ENCODE measurements at places on chromosomes 16 and 17.
A peak's percentile ranks its signal among the peaks of the same experiment; 100 is the strongest.

DNA sequence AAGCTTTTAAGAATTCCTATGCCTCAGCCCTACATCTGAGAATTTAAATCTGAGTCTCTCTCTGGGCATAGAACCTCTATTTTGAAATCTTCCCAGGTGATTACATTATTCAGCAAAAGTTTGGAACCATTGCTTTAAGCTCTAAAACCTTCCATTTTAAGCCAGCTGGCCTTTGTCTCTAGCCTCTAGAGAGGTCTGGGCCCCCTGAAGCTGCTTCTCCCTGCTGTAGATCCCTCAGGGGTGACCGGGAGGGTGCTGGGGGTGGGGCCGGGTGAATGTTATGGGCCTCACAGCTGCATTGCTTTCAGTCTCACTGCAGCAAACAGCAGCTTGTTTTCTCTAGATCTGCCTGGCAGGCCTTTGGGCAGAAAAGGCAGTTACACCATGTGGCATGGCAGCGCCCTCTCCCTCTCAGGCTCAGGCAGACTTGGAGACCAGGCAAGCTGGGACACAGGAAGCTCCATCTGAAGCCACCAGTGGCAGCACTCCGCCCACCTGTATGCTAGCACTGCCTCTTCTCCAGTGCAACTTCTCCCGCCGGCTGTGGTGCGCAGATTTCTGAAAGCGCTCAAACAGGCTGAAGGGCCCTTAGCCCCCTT, 66.3 kb downstream of the MPRIP start:
- DNase-seq, result peak; percentile 75

DNA sequence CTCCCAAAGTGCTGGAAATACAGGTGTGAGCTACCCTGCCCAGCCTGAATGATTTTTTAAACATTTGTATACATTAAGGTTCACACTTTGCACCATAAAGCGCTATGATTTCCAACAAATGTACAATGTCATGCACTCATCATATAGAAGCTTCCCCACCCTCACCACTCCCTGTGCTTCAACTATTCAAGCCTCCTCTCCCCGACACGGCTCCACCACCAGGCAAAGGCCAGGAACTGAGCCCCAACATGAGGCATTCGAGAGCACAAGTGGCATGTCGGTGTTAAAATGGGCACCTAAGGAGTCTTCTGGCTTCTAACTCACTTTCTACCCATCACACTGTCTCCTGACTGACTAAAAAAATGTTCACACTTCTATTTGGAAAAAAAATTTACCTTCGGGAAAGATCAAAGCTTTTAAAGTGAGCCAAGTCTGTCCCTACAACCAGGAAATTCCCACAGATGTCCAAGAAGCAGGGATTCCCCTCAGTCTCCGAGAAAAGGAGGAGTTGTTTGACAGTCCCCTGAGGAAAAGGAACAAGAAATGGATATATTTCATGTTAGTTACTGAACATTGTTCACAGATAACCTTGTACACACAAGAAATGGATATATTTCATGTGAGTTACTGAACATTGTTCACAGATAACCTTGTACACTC, 37.7 kb downstream of the TMEM204 start:
- no peak for DNase-seq

DNA sequence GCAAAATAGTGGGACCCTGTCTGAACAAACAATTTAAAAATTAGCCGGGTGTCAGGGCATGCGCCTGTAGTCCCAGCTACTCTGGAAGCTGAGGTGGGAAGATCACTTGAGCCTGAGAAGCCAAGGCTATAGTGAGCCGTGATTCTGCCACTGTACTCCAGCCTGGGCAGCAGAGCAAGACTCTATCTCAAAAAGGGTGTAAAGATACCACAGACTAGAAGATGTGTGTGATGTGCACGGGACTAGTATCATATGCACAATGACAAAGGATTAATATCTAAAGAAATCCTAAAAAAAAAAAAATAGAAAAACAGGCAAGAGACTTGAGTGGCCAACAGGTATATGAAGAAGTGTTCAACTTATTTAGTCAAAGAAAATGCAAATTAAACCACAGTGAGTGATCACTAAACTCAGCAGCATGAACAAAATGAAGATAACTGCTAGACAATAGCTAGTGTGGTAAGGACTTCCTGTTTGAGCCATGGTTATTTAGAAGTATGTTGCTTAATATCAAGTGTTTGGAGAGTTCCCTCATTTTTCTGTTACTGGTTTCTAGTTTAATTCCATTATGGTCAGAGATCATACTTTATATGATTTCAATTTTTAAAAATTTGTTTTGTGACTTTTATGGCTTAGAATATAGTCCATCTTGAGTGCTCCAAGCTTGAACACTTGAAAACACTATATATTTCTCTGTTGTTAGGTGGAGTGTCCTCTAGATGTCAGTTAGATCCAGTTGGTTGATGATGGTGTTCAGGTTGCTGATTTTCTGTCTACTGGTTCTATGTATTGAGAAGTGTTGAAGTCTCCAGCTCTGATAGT, 14.7 kb upstream of the SLX4 start:
- no peak for DNase-seq

- no peak for DNase-seq
Measured at GRCh38 chr16:57039148-57039812, 49.9 kb downstream of the NLRC5 start.

- DNase-seq, result no peak
Measured at GRCh38 chr17:12959441-12959840, 58.4 kb downstream of the ELAC2 start.

DNA sequence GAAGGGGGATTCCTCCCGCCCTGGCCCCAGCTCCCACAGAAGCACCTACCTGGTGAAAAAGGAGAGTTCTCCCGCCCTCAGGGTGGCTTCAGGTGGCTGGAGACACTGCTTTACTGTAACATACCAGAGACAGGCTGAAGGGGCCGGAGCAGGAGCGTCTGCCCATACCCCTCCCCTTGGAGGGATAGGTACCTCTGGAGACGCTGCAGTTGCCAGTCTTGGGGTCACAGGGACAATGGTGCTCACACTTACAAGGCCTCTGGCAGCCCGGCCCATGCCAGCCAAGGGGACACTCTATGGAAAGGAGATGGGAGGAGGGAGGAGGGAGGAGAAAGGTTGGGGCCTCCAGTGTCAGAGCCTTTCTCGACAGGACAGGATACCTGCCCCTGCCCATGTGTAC, 6.6 kb downstream of the NAGPA start:
- no peak for DNase-seq

DNA sequence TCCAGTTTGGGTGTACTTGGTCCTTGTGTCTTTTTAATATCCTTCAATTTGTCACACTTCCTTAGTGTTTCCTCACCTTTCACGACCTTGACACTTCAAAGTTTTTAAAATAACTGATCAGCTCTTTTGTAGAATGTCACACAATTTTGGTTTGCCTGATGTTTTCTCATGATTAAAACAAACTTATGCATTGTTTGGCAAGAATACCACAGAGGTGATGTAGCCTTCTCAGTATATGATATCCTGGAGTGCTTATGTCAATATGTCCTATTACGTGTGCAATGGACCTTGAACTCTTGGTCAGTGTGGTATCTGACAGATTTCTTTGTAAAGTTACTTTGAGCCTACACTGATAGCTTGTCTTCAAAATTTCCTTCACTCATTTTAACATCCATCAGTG, 297.4 kb downstream of the CNTNAP4 start:
- DNase-seq, result no peak

GRCh38 chr17:17560167-17560566, 31.3 kb downstream of the PEMT start:
- DNase-seq, result no peak

DNA sequence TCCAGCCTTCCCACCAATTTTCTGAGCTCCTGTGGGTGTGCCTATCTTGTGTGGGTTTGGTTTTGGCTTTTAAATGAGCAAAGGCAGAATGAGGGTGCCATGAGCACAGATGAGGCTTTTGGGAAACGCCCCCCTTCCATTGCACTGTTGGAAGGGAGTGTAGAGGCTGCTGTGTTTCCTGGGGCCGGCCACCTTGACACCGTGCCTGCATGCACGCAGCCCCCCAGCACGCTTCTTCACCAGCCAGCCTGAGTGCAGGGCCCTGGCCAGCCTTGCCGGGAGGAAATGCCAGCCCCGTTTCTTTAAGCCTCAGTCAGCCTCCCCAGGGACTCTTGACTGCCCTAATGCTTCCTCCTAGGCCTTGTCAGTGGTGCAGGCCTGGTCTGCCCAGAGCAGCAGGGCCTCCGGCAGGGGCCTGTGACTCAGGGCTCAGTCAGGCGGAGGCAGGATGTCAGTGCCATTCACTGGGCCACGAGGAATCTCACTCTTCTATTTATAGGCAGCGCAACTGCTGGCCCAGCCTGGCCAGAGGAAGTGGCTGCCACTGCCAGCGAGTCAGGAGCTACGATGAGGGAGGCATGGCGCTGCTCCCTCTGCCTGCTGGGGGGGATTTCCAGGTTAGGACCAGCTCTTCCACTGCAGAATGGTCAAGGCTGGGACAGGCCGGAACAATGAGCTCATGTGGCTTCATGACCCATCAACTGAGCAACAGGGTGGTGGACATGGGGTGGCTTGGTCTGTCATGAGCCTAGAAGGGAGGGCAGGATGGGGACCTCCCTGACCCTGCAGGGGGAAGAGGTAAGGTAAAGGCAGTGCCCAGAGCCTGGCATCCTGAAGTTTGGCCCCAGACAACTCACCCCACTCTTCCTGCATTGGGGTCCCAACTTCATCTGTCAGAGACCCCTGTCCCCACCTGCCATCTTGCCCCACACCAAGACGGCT, 205.2 kb downstream of the RAB11FIP4 start:
- no peak for DNase-seq

DNA sequence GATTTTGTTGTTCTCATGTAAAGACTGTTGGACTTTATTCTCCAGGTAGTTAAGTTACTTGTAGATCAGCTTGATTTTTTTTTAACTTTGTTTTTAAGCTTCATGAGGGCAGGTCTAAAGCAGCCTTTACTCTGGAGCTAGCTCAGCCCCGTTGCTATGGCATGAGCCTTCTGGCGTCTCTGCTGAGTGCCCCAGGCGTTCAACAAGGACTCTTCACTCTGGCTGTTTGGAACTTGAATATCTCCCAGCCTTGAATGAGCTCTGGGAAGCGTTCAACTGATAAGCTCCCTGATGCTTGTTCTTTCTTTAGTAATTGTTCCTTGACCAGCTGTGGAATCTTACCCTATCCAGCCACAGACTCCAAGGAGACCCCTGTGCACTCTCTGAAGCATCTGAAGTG, 82.3 kb downstream of the GNAO1 start:
- DNase-seq, result no peak

GRCh38 chr16:81180578-81180977, 57.9 kb upstream of the BCO1 start:
- no peak for DNase-seq

GRCh38 chr17:43353393-43353792, 45.4 kb upstream of the ARL4D start:
- no peak for DNase-seq

DNA sequence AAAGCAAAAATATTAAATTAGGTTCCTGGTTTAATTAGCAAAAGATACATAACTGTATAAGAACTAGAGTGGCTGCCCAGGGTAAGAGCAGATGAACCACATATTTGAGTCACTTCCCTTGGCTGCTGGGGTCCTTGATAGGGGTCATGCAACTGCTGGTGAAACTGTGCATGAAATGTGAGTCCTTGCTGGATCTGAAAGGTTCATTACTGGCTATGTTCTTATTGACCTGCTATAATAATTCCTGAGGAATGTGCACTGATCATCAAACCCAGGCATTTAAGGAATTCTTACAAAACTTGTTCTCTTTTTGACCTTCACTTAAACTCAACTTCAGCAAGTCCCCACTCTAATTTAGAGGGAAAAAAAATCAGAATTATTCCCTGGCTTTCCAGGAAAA, 183.4 kb downstream of the ZNF18 start:
- DNase-seq, result no peak

GRCh38 chr17:18039535-18040260, 490 bp downstream of the GID4 start:
- DNase-seq, result no peak

- DNase-seq, result no peak
Measured at GRCh38 chr16:60259956-60260355, 1525.8 kb upstream of the GOT2 start.

GRCh38 chr17:81715872-81716673, 4.0 kb downstream of the SLC25A10 start:
- no peak for DNase-seq

DNA sequence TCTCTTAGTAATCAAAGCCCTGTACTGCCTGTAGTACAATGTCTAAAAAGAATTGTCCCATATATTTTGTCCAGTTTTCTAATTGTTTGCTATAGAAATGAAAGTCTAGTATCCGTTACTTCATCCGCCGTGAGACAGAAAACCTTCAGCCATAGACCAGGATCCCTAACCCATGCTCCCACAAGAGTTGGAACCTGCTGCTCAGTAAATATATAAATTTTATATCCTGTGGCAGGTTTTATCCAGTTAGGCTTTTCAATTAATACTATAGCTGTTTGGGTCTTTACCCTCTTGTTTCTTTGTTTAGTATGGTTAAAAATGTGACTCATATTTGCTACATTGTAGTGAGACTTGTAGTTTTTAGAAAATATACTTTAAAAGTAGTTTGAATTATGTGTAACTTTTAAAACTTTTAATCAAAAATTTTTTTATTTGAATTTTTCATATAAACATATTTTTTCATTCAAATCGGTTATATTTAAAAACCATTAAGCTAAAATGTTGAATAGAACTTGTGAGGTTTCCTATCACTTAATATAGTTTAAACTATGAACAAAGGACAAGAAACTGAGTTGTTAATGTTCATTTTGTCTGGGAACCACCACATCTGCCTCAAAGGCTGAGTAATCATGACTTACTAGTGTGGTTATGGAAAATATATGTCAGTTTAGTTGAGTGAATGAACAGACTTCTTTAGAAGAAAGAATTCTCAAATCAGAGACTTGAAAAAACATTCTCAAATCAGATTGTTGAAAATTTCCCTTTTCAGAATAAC, 54.8 kb downstream of the VMP1 start:
- DNase-seq, result no peak

GRCh38 chr17:66233023-66233753, 4.0 kb upstream of the APOH start:
- DNase-seq, result no peak

- DNase-seq, result no peak
Measured at GRCh38 chr16:86988920-86989696, 328.1 kb downstream of the C16orf95 start.

DNA sequence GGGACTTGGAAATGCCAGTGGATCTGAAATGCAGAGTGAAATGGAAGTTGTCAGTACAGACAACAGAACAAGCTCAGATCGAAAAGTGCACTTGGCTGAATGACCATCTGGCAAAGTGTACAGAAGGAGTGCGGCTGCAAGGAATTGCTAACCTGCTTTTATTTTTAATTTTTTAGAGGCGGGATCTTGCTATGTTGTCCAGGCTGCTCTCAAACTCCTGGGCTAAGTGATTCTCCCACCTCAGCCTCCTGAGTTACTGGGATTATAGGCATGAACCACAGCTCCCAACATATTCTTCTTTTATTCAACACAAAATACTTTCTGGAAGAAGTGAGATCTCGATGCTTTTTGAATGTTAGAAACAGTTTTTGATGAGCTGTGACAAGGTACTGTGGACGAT, 3.6 kb downstream of the LRRC59 start:
- no peak for DNase-seq

DNA sequence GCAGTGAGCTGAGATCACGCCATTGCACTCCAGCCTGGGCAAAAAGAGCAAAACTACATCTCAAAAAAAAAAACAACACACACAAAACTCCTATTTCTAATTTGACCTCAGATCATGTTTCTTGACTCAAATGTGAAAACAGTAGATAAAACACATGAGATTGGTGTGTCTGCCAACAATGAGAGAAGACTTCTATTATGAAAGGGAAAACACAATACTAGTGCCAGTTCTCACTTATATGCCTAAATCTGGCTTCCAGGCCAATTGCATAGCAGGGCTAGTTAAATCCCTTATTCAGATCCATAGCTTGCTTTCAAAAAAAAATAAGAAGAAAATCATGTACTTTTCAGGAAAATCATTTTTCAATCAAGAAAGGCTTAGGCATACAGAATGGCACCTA, 39.4 kb downstream of the AP1G1 start:
- no peak for DNase-seq
